Hair follicle dermal papilla cell (primary cell): ENCODE measurements at places on chromosomes 12 and 14. TPM values are rescaled to one million over a fixed set of nuclear protein-coding genes. Genes with fewer than 3 reads are reported as not detected.

Gene ALDH1L2
- 58.7 and 66.9 TPM in 2 replicates for total RNA-seq

Gene TPPP2
- total RNA-seq = not detected in 2 replicates

Gene DDX55
- total RNA-seq = 15.9 and 22.9 TPM in 2 replicates

Gene PRICKLE1
- total RNA-seq = 2.6 and 4.2 TPM in 2 replicates

Gene ZBTB42
- total RNA-seq = 5.7 and 5.8 TPM in 2 replicates

Gene NINJ2
- total RNA-seq = 0.36 TPM in 1 of 2 replicates, not detected in the other

Gene ERH
- total RNA-seq = 61.8 and 94.6 TPM in 2 replicates

Gene TAS2R8
- 0.12 TPM in 1 of 2 replicates, not detected in the other for total RNA-seq

Gene HOXC12
- total RNA-seq = not detected in 2 replicates

Gene FGF23
- not detected in 2 replicates for total RNA-seq

Gene LGR5
- total RNA-seq = 0.73 and 1.1 TPM in 2 replicates

Gene GUCY2C
- not detected in 2 replicates for total RNA-seq

Gene CCDC197
- not detected in 2 replicates for total RNA-seq

Gene OVCH1
- total RNA-seq = not detected in 2 replicates

Gene RTL1
- total RNA-seq = not detected in 2 replicates

Gene TEX22
- 0.36 and 0.49 TPM in 2 replicates for total RNA-seq

Gene ADAM21
- total RNA-seq = under 0.01 TPM in 1 of 2 replicates, not detected in the other

Gene WIF1
- not detected in 2 replicates for total RNA-seq

Gene PAWR
- 46.0 and 51.8 TPM in 2 replicates for total RNA-seq

Gene CMAS
- 11.5 and 13.5 TPM in 2 replicates for total RNA-seq

Gene AVPR1A
- 1.2 and 6.2 TPM in 2 replicates for total RNA-seq

Gene NRL
- total RNA-seq = 0.97 and 1.8 TPM in 2 replicates

Gene ZNF740
- total RNA-seq = 14.2 and 17.5 TPM in 2 replicates

Gene GNB3
- 1.9 and 5.8 TPM in 2 replicates for total RNA-seq

Gene KITLG
- 105 and 131 TPM in 2 replicates for total RNA-seq

Gene PLEKHH1
- total RNA-seq = 0.32 and 1.8 TPM in 2 replicates

Gene DENND5B
- 18.3 and 22.1 TPM in 2 replicates for total RNA-seq

Gene FSCB
- total RNA-seq = not detected in 2 replicates

Gene SYCP3
- 0.16 TPM in 1 of 2 replicates, not detected in the other for total RNA-seq

Gene EID3
- total RNA-seq = 10.3 and 13.5 TPM in 2 replicates

Gene TAS2R50
- 4.7 and 7.0 TPM in 2 replicates for total RNA-seq

Gene CBLN3
- 0.97 and 4.4 TPM in 2 replicates for total RNA-seq

Gene C12orf50
- total RNA-seq = not detected in 2 replicates

Gene SERPINA10
- total RNA-seq = not detected in 2 replicates

Gene ZNF84
- 26.6 and 30.8 TPM in 2 replicates for total RNA-seq

Gene CEP170B
- 24.3 and 25.9 TPM in 2 replicates for total RNA-seq

Gene DAO
- total RNA-seq = not detected in 2 replicates

Gene KRT83
- not detected in 2 replicates for total RNA-seq

Gene TMED8
- total RNA-seq = 12.0 TPM in 2 replicates

Gene IL22
- total RNA-seq = not detected in 2 replicates

Gene COQ6
- total RNA-seq = 13.0 and 14.7 TPM in 2 replicates

Gene UNC79
- total RNA-seq = 0.12 and 0.16 TPM in 2 replicates
